ENCODE measurements at places on chromosomes 3 and 15.
A peak's percentile ranks its signal among the peaks of the same experiment; 100 is the strongest.

DNA sequence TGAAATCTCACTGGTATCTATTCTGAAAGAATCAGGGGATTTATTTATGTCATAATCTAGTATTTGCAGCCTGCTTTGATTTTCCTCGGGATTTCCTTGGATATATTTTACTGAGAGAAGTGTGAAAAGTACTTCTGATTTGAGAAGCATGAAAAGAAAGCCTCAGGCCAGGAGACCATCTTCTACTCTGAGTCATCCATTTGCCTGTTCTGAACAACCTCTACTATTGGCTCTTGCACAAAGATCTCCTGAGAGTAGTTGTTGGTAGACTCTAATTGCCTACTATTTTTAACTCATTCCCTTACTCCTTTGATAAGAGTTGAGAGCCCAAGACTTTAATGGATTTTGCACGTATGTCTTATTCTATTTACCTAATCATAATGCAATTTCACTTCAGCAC is 318.9 kb downstream of the BCHE start:
- no peak for DNase-seq

DNA sequence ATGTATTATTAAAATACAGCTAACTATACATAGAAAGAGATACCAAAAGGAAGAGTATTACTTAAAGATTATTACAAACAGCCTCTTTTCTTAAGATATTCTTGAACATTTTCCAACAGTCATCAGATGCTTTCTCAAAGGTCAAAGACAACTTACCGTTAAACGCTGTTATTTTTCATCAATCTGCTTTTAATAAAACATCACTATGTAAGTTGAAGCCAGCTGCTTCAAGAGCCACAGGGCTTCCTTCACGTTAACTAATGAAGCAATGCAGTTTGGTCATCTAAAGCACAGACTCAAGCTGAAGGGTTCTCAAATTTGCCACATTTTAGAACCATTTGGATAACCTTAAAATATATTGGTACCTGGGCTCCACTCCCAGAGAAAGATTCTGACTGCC is 578.8 kb downstream of the ROBO2 start:
- DNase-seq = no peak

DNA sequence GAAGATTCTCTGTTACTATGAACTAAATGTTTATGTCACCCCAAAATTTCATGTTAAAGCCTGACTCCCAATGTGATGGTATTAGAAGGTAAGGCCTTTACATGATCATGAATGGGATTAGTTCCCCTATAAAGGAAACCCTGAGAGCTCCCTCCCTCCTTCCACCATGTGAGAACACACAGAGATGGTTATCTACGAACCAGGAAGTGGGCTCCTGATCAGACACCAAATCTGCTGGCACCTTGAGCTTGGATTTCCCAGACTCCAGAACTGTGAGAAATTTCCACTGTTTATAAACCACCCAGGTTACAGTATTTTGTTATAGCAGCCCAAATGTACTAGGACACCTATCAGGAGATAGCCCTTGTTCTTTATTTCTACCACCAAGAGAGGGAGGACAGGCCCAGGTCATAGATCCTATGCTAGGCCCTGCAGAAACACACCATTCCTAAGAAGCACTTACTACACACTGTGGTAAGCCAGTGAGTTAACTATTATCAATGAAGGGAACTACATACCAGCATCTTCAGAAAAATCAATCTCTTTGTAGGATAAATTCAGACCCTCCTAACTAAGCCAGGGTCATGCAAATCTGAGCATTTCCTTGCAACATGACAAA is 59.0 kb downstream of the PRKAR2A start:
- no peak for DNase-seq

DNA sequence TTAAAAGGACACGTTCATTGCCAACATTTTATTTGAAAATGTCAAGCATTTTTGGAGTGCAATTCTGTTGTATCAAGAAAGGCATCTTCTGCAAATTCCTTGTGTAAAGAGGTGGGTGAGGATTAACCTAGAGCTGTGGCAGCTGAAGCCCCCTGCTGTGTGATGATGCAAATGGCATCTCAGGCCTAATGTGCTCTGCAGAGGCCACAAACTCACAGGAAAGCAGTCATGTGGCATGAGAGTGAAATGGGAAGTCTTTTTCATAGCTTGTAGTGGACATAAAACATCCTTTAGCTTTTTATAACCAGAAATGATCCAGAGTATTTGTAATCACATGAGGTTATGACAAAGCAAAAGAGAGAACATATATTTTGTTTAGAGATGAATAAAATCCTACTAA is 6.4 kb downstream of the CADM2 start:
- DNase-seq = no peak

GRCh38 chr3:143824735-143825385 is 23.4 kb downstream of the SLC9A9 start:
- DNase-seq = no peak

- DNase-seq = no peak
Measured at GRCh38 chr3:147656023-147656422, 246.9 kb downstream of the ZIC1 start.

DNA sequence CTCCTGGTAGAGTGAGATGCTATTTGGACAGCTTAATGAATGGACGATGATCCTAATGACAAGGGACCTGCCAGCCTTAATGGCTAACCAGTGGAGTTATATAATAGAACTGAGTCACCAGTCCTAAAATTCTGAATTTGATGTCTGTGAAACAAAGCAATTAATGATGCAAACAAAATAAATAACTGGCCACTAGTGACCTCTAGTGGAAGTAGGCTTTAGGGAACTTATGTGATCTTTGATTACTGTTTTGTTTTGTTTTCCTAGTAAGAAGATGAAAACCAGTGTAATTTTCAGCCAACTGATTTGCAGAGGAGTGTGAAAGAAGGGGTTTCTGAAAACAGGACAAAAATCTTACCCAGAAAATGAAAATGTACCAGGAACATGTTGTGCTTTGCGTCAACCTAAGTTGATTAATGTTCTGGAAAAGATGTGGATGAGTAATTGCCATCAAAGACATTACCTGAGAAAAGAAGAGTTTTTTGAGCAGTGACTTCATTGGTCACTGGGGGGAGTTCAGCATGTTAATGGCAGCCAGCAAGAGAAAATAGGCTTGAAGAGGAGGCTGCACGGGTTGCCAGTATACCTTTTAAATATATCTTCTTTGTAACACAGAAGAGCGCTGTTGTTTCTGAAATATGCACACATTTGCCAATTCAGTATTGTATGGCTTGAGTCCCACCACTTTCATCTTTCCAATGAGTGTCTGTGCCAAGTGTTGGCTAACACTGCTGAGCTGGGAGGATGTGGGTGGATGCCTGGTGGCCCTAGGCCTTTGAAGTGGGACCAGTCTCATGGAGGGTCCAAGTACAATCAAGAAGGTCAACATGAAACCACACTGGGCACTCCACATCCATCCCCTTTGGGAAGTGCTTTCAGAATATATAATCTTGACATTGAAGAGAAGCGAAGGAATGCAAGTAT is 9.3 kb downstream of the VEPH1 start:
- no peak for DNase-seq

DNA sequence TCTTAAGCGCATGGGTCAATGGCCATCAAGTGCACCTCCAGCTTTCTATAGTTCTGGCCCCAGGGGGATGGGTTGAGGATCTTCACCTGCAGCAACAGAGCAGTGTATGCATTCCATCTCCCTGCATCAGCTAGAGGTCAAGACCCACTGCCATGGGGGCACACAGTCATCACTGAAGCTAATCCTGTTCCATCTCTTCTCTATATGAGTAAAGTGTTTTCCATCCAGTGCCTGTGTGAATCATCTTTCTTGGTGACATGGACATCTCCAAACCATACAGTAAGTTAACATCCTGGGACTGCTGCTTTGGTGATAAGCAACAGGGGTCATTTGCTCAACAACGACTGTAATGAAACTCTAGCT is 4.4 kb upstream of the ENTPD3 start:
- DNase-seq = no peak

GRCh38 chr3:64016941-64017620 is 6.2 kb downstream of the PSMD6 start:
- DNase-seq = no peak

DNA sequence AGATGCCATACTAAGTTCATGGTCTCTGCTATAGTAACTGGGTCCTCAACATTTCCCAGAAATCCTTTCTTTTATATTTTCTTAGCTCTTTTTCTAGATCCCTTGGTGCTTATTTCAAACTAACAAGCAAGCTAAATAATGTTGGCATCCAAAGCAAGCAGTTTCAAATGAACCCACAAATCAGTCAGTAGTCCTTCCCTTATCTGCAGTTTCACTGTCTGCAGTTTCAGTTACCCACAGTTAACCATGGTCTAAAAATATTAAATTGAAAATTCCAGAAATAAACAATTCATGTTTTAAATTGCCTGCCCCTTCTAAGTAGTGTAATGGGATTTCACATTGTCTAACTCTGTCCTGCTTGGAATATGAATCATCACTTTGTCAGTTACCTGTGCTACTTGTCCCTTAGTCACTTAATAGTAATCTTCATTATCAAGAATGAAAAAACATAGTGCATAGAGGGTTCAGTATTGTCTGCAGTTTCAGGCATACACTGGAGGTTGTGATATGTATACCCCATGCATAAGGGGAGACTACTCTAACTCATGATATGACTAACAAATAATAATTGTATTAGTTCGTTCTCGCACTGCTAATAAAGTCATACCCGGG is 633.7 kb downstream of the MECOM start:
- DNase-seq = no peak

DNA sequence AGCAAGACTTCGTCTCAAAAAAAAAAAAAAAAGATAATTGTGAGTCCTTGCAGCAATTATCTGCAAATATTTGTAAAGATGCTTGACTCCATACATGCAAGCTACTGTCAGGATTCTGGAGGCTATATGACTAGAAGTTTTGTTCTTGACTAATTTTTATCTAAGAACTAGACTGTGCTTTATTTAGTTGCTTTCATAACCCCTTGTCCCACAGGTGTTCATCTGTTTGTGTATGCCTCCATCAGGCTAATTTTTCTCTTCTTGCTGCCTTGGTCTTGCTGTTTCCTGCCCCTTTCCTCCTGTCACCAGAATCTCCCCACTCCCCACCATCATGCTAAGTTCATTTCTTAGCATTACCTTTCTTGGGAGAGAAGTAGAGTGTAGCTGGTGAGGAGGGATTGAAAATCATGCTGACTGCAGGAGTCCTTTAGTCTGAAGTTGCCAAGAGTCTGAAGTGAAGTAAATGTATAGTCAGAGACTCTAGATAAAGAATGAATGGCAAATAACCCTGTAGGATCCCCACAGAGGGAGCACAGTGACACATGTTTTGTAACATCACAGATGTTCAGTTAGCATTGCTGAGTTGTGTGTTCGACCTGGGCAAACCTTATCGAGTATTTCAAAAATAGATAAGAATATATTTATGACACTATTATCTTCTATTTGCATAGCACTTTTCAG is 12.5 kb downstream of the ST3GAL6 start:
- DNase-seq = no peak

DNA sequence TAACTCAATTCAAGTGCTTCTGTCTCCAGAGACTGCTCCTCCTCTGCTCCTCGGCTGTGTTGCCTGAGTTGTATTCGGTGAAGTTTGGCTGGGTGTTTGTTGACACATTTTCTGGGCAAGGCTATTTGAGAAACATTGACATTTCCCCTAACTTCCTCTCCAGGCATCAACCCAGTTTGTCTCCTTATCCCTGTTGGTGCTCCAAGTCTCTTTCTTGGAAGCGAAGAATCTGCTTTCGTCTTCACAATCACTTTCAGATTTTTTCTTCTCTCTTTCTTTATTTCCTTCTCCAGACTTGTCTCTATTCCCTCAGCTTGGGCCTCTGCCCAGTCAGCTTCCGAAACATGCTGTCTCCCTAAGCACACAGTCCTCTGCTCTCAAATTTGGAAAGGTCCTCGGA is 84.7 kb downstream of the ETV5 start:
- DNase-seq = no peak

DNA sequence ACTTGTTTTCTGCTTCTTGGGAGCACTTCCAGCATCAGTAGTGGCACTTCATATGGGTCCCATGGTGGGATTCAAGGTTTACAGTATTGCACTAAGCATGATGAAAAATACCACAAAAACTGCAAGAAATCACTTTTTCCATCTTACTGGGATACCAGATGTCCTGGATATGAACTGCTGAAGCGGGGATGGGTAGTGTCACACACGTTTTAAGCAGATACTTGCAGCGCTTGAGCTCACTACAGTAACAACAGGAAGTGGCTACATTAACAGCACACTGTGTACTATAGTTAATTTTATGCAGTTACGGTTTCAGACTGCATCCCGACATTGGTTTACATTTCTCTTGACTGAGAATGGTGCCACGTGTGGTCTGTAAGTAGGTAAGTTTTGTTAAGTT is 3.5 kb upstream of the ISG20 start:
- DNase-seq = peak; percentile 85

GRCh38 chr3:27171113-27171512 is 198.1 kb downstream of the NEK10 start:
- no peak for DNase-seq

- DNase-seq = no peak
Measured at GRCh38 chr3:102091358-102091757, 242.0 kb downstream of the NFKBIZ start.

DNA sequence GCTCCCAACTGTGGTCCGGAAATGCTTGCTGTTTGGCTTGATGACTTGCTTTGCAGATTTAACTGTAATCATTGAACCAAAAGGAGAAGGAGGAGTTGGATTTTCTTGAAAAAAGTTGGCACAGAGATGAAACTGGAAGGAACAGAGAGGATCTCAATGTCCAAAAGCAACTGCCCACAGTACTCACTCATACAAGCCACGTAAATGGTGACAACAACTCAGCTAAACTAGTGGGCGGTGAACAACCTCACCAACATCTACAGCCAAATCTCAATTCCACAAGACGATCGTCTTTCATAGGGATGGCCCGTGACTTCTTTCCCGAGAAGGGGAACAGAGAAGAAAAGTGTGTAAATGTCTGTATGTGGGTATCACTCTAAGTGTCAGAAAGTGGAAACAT is 48.1 kb downstream of the MYO5C start:
- DNase-seq = no peak

DNA sequence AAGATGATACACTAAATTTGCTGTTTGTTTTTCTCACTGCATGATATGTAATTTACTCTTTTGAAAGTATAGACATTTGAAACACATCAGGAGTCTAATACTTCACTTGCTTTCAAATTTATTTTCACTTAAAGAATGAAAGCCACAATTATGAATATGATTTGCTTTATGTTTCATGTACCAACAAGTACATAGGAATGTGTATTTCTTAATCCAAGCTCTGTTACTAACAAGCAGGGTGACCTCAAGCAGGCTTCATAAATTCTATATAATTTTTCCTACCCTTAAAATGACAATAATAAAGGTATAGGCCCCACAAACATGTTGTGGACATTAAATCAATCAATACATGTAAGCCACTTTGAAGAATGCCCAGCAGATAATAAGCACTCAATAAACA is 170.2 kb upstream of the P2RY1 start:
- no peak for DNase-seq

GRCh38 chr3:4954256-4955000 is 24.8 kb upstream of the BHLHE40 start:
- DNase-seq = no peak

DNA sequence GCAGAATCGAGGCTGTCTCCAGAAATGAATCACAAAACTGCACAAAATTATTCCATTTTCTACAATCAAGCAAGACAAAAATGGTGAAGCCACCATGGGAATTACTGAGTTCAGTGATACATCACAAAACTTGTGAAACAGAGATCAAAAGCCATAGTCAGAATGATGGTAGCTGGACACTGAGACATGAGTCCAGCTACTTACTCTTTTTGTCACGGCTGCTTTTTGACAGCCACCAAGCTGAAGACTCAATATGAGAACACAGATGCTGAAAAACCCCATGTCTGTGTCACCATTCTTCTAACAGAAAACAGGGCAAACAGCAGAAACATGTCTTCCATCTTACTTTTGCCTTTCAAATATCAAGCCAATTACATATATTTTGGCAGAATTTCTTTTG is 237.6 kb downstream of the LPP start:
- no peak for DNase-seq
